ENCODE measurements at places on chromosomes 1 and 21.

- DNase-seq: no peak
These were observed 69.9 kb upstream of the USP25 start for GRCh38 chr21:15659753-15660422.

DNA sequence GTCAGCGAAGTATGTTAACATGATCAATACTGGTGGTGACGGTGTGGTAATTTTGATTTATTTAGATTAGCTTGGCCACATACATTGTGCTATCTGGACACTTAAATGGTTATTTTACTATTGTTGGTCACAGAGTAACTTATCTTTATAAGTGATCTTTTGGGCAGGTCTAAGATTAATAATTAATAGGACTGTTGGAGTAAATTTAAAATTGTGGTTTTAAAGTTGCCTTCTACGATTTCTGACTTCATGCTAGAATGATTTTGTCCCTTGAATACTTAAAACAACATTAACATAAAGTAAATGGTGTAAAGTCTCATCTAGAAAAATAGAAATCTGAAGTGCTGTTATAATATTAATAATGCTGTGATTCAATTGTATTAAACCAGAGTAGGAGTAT, 14.7 kb downstream of the SRRM1 start:
- DNase-seq: no peak

DNA sequence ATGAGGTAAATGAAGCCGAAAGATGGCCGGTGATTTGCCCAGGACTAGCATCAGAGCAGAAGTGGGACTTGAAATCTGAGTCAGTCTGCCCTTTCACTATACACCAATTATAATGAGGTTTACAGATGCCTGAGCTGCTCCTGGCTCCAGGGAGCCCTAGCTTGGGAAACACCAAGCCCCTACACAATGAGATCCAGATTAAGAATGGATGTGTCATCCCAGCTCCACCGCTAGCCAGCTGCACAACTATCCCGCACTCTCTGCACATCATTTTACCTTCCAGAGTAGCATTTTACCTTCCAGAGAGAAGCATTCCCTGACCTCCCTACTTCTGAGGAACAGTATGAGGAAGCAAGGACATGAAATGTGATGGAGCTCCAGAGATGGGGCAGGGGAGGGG, 27.0 kb downstream of the SERTAD4 start:
- DNase-seq: no peak

DNA sequence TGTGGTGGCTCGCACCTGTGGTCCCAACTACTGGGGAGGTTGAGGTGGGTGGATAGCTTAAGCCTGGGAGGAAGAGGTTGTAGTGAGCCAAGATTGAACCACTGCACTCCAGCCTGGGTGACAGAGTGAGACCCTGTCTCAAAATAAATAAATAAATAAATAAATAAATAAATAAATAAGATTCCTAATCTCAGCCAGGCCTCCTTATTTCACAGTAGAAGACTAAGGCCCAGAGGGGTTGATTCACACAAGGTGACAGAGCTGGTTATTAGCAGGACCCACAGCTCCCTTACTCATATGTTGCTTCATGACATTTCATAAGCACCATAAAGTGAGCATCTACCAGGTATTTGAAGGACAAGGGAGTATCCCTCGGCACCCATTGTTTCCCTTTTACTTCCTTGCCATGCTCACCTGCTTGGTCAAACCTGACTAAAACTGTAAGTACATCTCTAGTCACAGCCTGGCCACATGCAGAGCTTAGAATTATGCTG, 32.7 kb downstream of the ALG14 start:
- DNase-seq: no peak

GRCh38 chr1:169696273-169697100, 14.9 kb downstream of the SELL start:
- DNase-seq: no peak

All from mesenteric fat pad (tissue), 1 donor.